ENCODE measurements at places on chromosomes 7 and 10. TPM values are rescaled to one million over a fixed set of nuclear protein-coding genes. Genes with fewer than 3 reads are reported as not detected.

DNA sequence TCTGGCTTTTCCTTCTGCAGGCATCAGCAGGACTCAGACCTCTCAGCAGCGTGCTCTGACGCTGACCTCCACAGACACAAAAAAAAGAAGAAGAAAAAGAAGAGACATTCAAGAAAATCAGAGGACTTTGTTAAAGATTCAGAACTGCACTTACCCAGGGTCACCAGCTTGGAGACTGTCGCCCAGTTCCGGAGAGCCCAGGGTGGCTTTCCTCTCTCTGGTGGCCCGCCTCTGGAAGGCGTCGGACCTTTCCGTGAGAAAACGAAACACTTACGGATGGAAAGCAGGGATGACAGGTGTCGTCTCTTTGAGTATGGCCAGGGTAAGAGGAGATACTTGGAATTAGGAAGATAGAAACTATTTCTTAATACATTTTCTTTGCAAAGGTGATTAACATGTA, 115.7 kb downstream of the CYTH3 start:
- no peaks in the 10 kb centered on the region for H3K27me3 ChIP-seq
- no peak for DNase-seq

- peak overlapping the region; percentile 42 for H3K27ac ChIP-seq
- no peaks in the 10 kb centered on the region for H3K27me3 ChIP-seq
- H3K4me1 ChIP-seq, result peaks cover 37% of the 10 kb centered on the region
- H3K36me3 ChIP-seq, result peaks cover 29% of the 10 kb centered on the region
Observed at GRCh38 chr10:45420453-45421192, 46.6 kb downstream of the ALOX5 start.

GRCh38 chr7:1649751-1650326, 20.2 kb upstream of the ELFN1 start:
- H3K36me3 ChIP-seq, result no peaks in the 10 kb centered on the region
- H3K4me1 ChIP-seq, result no peaks in the 10 kb centered on the region
- no peak overlapping the region for H3K27ac ChIP-seq
- no peak for DNase-seq

DNA sequence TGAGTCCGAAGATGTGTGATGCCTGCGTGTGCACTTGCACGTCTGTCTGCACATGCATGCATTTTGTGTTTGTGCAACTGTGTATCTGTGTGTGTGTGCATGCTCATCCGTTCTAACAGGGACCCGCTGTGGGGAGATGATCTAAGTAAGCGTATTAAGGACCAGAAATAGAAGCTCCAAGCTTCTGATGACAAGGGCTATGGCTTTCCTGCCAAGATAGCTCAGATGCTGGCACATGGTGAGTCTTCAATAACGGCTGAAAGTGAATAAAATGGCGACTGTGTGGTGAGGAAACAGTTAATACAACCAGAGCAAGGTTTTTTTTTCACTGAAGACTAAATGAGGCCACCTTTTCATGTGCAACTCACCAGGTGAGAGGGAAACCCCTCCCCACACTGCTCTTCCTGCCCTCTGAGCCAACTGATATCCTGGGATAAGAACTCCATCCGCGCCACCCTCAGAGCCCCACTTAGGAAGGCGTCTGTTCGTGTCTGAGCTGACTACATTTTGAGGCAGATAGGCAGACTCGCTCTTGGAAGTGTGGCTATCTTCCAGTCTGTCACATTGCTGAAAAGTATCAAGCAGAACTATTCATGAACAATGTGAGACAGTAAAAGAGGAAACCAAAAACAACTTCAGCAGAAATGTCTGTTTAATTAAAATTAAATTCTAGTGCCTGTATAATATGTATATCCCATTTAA, 47.4 kb upstream of the TCERG1L start:
- H3K4me3 ChIP-seq, result no peak overlapping the region
- no peaks in the 10 kb centered on the region for H3K27me3 ChIP-seq
- no peaks in the 10 kb centered on the region for H3K36me3 ChIP-seq
- H3K27ac ChIP-seq, result no peak overlapping the region

DNA sequence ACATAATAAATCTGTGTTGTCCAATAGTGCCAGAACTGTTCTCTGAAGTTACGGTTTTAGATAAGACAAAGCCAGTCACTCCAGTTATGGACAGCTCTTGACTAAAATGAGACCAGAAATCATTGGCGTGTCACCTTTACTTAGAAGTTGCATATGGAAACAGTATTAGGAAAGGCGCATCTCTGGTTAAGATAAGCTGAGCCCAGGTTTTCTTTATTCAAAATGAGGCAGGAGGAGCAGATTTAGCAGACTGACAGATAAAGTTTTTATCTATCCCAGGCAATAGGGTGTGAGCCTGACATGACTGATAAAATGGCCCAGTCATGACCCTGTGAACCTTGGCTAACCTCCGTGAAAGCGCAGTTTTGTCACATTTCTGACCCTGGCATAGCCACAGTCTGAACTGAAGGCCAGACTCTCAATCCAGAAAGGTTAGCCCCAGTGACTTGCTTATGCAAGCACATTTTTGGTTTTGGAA, 4.2 kb downstream of the CYP26A1 start:
- no peak for DNase-seq
- no peaks in the 10 kb centered on the region for H3K27me3 ChIP-seq
- no peak overlapping the region for H3K4me3 ChIP-seq
- H3K27ac ChIP-seq, result no peak overlapping the region
- H3K4me1 ChIP-seq, result peaks cover 4% of the 10 kb centered on the region

DNA sequence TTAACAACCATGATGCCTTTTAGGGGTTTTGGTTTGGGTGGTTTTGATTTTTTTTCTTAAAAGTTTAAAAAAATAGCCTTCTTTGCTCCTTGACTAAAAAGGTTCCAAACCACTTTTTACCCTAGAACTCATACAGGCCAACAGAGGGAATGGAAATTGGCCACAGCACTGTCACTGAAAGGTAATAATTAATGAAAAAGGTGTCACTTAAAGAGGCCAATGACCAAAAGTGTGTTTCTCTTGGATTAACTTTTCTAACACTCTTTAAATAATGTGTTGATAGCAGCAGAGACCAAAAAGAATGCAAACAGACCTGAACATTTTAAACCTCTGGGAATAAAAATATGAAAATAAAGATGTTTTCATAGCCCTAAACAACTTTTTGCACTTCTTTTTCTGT, 221.1 kb upstream of the TCF7L2 start:
- H3K36me3 ChIP-seq, result no peaks in the 10 kb centered on the region
- H3K4me3 ChIP-seq, result no peak overlapping the region

- no peak overlapping the region for H3K4me3 ChIP-seq
- no peaks in the 10 kb centered on the region for H3K27me3 ChIP-seq
- H3K36me3 ChIP-seq, result no peaks in the 10 kb centered on the region
- H3K4me1 ChIP-seq, result no peaks in the 10 kb centered on the region
- no peak for DNase-seq
Observed at GRCh38 chr10:62992145-62992721, 140.9 kb upstream of the NRBF2 start.

- peak overlapping the region; percentile 97 for H3K27ac ChIP-seq
- H3K4me1 ChIP-seq, result peaks cover 45% of the 10 kb centered on the region
- H3K4me3 ChIP-seq, result peak overlapping the region; percentile 81
Observed at GRCh38 chr10:26439406-26440087, 1.4 kb downstream of the APBB1IP start.

- peak overlapping the region; percentile 79 for H3K27ac ChIP-seq
- H3K4me1 ChIP-seq, result peaks cover 60% of the 10 kb centered on the region
- DNase-seq, result peak; percentile 79
- no peaks in the 10 kb centered on the region for H3K27me3 ChIP-seq
- H3K4me3 ChIP-seq, result peak overlapping the region; percentile 38
- no peaks in the 10 kb centered on the region for H3K36me3 ChIP-seq
Observed at GRCh38 chr7:69739190-69739589, 140.9 kb downstream of the AUTS2 start.

- no peaks in the 10 kb centered on the region for H3K36me3 ChIP-seq
- no peak overlapping the region for H3K27ac ChIP-seq
- no peak for DNase-seq
- H3K4me1 ChIP-seq, result no peaks in the 10 kb centered on the region
- H3K4me3 ChIP-seq, result no peak overlapping the region
- no peaks in the 10 kb centered on the region for H3K27me3 ChIP-seq
Observed at GRCh38 chr7:15609287-15609686, 47.5 kb upstream of the AGMO start.

DNA sequence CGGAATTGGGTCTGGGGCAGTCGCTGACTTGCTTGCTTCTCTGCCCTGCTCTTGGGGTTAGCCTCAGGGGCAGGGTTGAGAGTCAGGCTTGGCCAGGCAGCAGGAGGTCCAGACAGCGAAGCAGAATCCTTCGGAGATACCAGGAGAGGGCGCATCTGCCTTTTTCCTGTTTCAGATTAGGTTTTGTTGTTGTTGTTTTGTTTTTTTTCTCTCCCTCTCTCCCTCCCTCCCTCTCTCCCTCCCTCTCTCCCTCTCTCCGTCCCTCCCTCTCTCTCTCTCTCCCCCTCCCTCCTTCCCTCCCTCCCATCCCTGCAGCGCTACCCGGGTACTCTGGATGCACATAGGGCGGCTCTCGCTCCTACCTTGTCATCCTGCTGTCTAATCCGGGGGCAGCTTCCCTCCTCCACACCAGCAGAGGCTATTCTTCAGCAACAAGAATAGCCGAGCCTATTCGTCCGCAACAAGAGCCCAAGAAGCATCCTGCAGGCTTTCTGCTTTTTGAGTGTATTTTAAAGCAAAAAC, 758 bp upstream of the OPTN start:
- H3K4me3 ChIP-seq, result peak overlapping the region; percentile 54
- DNase-seq, result no peak
- no peak overlapping the region for H3K27ac ChIP-seq
- H3K36me3 ChIP-seq, result no peaks in the 10 kb centered on the region
- peaks cover 4% of the 10 kb centered on the region for H3K4me1 ChIP-seq

DNA sequence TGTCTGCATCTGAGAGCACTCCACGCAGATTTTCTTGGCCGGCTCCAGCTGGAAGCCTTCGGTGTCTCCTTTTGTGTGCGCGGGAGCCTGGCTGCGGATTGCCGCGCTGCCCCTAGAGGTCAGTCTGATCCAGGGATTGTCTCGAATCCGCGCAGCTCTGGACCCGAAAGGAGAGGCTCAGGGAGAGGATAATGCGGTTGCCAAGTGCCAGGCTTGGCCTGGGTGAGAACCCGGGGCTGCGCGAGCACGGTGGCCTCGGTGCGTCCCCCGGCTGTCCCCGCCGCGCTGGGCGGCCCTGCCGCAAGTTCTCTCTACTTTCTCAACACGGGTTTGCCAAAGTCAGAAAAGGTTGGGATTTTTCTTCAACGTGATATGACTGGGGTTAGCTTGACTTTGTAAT, 140.9 kb downstream of the ADCYAP1R1 start:
- no peak overlapping the region for H3K27ac ChIP-seq
- H3K4me1 ChIP-seq, result no peaks in the 10 kb centered on the region
- no peak overlapping the region for H3K4me3 ChIP-seq
- H3K36me3 ChIP-seq, result no peaks in the 10 kb centered on the region

DNA sequence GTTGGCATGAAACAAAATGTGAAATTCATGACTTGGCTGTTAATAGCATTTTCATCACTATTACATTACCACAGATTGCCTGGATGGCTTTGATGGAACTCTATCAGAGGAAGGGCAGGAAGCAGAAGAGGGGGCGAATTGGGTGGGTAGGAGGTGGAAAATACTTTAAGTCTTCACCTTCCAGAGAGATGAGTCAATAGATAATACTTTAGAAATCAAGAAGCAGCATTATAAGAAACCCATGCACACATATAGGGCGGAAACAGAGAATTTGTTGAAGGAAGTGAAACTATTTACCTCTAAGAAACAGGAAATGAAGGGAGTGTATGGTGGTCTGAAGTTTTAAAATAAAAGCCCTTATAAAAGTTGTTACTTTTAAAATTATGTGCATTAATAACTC, 152.1 kb upstream of the TARP start:
- DNase-seq, result peak; percentile 68
- H3K36me3 ChIP-seq, result no peaks in the 10 kb centered on the region
- H3K4me3 ChIP-seq, result no peak overlapping the region
- no peak overlapping the region for H3K27ac ChIP-seq

DNA sequence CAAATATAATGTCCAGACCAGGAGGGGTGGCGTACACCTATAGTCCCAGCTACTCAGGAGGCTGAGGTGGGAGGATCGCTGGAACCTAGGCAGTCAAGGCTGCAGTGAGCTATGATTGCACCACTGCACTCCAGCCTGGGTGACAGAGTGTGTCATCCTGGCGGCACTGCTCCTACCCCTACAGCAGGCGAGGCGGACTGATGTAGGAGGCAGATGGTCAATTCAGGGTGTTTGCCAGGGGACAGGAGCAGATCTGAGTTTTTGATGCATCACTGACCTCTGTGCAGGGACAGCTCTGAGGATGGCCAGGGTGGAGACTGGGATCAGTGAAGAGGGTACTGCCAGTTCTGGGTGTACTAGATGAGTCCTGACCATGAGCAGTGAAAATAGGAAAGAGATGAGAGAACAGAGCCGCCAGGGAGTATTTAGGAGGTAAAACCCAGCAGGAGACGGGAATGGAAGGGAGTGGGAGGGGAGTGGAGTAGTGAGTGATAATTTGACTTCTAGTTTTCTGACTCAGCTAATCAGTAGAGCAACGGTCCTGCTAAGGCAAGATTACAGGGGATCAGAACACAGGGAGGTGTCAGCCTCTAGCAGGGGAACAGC, 75.3 kb downstream of the HIP1 start:
- H3K4me3 ChIP-seq, result no peak overlapping the region
- peaks cover 4% of the 10 kb centered on the region for H3K4me1 ChIP-seq
- H3K36me3 ChIP-seq, result no peaks in the 10 kb centered on the region

DNA sequence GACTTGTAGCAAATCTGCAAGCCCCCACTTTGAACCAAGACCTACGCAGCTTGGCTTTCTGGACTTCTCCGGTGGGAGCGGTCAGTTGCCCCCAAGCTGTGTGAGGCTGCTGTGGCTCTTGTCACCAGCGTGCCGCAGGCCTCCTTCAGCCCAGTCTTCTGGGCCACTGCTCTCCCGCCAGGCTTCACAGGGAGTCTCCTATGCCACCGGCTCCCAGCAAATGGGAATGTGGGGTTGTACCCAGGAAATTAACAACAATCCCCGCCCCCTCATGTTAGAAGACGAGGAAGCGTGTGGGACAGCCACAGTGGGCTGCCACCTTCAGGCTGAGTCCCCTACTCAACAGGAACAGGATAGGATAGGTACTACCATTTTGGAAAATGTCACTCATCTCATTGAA, 4.2 kb downstream of the WDR86 start:
- no peak overlapping the region for H3K4me3 ChIP-seq
- DNase-seq, result no peak
- H3K27ac ChIP-seq, result no peak overlapping the region
- no peaks in the 10 kb centered on the region for H3K4me1 ChIP-seq
- H3K27me3 ChIP-seq, result no peaks in the 10 kb centered on the region

- H3K27ac ChIP-seq, result peak overlapping the region; percentile 86
- H3K36me3 ChIP-seq, result peaks cover 10% of the 10 kb centered on the region
- H3K4me1 ChIP-seq, result peaks cover 47% of the 10 kb centered on the region
- H3K27me3 ChIP-seq, result no peaks in the 10 kb centered on the region
- DNase-seq, result no peak
- peak overlapping the region; percentile 96 for H3K4me3 ChIP-seq
Observed at GRCh38 chr10:59907537-59907917, 1.2 kb upstream of the CCDC6 start.

COBL gene
- total RNA-seq, result not detected

ATG9B gene
- total RNA-seq, result 1.6 TPM

TMEM270 gene
- not detected for total RNA-seq

ACBD7 gene
- 0.63 TPM for total RNA-seq

EVX1 gene
- total RNA-seq, result not detected

MLXIPL gene
- total RNA-seq, result not detected

SPDYE1 gene
- not detected for total RNA-seq

LAMB4 gene
- not detected for total RNA-seq

UNC5B gene
- total RNA-seq, result not detected

GJD4 gene
- total RNA-seq, result not detected

MCM10 gene
- 7.0 TPM for total RNA-seq
